Suprapubic skin (tissue), 4 donors: ENCODE measurements at places on chromosomes 5 and 9. TPM values are rescaled to one million over a fixed set of nuclear protein-coding genes. Genes with fewer than 3 reads are reported as not detected.

DNA sequence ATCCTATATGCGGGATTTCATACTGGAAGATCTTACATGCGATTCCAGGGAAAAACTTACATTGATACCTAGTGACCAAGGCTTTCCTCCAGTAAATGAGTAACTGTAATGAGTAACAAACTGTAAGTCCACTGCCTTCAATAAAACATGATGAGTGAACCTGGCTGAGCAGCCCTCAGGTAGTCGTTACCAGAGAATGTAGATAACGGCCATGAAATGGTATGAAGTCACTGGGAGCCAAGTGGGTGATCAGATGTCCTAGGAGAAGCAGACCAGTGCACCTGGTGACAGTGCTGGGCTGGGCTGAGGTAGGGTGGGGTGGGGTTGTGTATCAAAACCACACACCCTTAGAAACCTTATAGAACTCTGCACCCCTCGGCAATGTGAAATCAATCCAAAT, 203.6 kb downstream of the ALDH1A1 start:
- DNase-seq, result no peak

GRCh38 chr9:113875459-113876150, 504 bp upstream of the ZNF618 start:
- no peak for DNase-seq

DNA sequence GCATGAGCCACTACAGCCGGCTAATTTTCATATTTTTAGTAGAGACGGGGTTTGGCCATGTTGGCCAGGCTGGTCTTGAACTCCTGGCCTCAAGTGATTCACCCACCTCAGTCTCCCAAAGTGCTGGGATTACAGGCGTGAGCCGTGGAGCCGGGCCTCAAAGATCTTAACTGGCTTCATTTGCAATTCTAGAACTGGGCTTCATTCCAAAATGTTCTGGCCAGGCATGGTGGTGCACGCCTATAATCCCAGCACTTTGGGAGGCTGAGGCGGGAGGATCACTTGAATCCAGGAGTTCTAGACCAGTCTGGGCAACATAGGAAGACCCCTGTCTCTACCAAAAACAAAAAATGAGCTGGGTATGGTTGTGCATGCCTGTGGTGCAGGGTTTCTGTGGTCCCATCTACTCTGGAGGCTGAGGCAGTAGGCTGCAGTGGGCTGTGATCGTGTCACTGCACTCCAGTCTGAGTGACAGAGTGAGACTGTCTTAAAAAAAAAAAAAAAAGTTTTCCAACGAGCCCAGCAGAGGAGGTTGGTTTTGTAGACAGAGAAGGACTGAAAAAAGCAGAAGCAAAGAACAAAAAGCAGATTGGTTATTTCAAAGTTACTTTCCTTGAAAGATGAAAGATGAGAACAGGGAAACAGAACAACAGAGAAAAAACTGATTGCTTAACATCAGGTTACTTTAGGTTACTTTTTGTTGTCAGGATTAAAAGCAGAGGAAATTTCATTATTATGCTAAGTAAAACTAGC, 78.2 kb downstream of the ANKRD55 start:
- DNase-seq, result no peak

DNA sequence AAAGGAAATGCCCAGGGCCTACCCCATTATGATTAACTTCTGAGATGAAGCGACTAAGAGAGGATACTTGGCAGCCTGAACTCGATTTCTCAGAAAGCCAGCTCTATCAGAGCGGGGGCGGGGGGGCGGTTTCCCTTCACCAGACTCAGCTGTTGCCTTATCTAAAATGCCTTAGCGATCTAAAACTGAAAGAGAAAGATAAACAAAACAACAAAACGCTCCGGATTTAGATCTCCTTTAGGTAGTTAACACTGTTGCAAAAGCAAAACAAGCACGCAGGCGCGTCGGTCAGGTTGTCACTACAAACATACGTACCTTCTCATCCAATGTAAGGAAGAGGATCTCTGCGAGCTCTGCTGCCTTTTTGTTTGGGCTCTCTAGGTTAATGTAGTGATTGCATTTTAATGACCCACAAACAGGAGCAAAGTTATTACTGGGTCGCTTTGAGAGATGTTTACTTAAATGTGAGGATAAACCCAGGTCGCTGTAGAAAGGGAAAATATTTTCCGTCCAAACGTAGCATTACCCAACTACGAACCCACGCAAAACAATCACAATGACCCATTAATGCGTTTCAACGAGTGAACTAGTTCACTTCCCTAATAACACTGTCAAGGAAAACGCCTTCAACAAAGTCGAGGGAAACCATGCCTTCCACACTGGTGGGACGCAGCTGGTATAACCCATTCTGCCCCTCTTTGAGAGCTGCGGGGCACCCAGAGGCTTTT, 982 bp downstream of the EPB41L4A start:
- DNase-seq, result peak; percentile 59

GRCh38 chr5:55570026-55570425, 35.3 kb upstream of the PLPP1 start:
- no peak for DNase-seq

DNA sequence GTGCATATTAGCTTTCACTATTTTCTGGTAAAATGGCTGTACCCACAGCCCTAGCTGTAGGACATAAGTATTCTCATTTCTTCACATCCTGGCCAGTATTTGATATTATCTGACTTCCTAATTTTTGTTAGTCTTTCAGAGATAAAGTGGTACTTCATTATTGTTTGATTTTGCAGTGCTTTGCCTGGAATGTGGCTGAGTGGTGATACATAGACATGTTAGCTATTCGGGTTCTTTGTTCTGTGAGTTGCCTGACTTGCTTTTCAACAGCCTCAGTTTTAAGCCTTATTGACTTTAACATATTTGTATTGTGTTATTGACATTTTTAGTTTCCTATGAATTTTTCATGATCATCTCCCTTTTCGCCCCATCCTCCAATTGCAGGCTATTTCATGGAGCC, 161.1 kb downstream of the GABBR2 start:
- no peak for DNase-seq

GRCh38 chr5:39475159-39475571, 50.4 kb upstream of the DAB2 start:
- DNase-seq, result no peak

GRCh38 chr5:173055722-173055982, 500 bp upstream of the CREBRF start:
- DNase-seq, result no peak

DNA sequence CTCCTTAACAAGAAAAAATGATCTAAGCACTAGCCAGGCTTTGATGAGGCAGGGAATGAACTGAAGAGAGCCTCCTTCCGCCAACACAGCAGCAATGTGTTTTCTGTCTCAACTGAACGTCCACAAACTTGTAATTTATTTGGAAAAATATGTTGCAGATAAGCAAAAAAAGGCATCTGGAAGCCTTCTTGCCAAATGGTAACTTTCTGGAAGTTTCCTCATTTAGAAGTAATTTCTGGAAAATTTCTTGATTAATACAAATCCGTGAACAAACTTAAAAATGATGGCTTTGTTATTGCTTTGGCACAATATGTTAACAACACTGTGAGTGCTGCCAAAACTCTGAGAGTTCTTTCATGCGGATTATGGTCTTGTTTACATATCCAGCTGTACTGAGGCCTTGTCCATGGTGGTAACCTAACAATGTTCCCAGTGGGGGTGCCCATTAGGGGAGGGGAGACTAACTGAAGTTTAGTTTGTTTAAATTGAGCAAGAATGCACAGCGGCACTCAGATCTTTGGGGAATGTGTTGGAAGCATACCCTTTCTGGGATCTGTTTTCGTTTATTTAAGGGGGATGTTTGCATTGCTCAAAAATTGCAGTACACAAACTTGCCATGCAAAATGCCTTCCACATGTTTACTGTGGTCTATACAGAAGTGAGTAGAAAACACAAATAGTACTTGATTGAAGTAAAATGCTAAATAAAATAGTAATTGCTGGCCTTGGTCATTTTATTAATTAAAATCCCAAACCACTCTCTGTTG, 334.7 kb downstream of the NR2F1-AS1 start:
- no peak for DNase-seq

SEMA4D gene
- 37.3 TPM for total RNA-seq

PAPPA gene
- total RNA-seq, result 1.7 TPM

TEK gene
- total RNA-seq, result 2.0 TPM

GRCh38 chr5:89435347-89435746, 552.4 kb upstream of the MEF2C start:
- no peak for DNase-seq

GRCh38 chr9:126114850-126115460, 211.7 kb upstream of the MVB12B start:
- DNase-seq, result peak; percentile 44

DNA sequence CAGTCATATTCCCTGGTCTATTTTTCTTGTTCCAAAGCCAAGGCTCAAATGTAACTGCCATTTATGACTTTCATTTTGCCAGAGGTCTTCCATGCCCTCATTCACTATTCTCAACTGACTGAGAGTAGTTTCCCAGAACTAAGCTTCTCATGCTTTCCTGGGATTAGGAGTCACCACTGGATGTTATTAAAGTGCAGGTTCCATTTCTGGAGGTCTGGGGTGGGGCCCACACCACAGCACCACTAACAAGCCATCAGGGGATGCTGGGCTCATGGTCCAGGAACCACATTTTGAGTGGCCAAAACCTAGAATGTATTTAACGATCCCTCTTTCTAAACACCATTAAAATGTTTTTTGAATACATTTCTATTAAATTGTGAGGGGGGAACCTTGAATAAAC, 677.6 kb downstream of the SEMA5A start:
- DNase-seq, result no peak

DNA sequence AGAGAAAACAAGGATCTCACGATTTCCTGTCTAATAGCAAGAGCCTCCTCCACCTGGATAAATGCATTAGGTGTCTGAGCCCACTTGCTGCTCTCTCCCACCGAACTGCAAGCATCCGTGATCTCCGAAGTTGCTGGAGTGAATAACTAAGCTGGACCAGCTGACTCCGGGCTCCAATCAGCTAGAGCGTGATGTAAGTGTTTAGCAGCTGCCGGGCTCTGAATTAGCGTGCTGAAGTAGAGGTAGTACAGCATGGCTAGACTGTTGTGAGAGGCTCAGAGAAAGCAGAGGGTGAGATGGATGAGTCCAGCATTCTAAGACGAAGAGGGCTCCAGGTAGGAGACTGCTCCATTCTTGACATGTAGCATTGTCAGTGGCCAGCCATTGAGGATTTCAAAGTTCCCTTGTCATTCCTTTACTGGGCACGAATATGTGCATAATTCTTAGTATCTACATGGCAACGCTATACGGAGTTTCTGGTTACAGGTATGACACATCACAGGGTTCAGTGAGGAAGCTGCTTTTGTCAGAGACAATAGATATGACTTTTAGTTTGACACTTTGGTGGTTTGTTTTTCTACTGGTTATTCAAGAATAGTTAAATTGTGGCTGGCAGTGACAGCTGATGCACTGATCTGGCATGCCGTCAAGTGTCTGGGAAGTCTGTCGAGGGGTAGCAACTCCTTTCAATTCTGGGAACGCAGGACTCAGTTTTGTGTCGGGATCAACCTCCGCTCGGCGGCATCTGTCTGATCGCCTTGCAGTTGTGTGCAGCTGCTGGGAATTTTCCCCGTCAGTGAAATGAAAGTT, 232.6 kb downstream of the MAST4 start:
- DNase-seq, result no peak

ERAP2 gene
- 10.0 TPM for total RNA-seq

- peak; percentile 76 for DNase-seq
Measured at GRCh38 chr5:179233909-179234562, 111.2 kb downstream of the ADAMTS2 start.

LCN9 gene
- total RNA-seq, result not detected

- DNase-seq, result peak; percentile 71
Measured at GRCh38 chr5:116766470-116766947, 191.9 kb upstream of the SEMA6A start.

MEIKIN gene
- not detected for total RNA-seq
